Astrocyte of the spinal cord (primary cell): ENCODE measurements at places on chromosomes 5 and 9.

- no peak for DNase-seq
Measured at GRCh38 chr5:151405334-151406160, 41.9 kb upstream of the SLC36A1 start.

DNA sequence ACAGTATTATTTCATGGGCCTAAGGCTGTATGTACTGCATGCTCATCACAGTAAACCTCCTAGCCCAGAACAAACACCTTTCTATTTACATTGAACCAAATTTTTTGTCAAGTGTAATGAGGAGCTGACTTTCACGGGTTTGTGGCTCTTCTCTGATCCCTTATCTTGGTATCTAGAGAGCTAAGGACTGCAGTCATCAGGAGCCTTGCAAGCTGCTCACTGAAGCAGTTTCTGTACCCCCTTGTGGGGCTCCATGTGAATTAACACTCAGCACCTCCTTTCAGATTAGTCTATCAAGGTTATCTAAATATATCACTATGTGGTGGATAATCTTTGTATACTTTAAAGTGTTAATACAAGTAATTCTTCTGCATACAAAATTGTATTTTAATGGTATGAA is 108.2 kb downstream of the AUH start:
- DNase-seq: no peak

DNA sequence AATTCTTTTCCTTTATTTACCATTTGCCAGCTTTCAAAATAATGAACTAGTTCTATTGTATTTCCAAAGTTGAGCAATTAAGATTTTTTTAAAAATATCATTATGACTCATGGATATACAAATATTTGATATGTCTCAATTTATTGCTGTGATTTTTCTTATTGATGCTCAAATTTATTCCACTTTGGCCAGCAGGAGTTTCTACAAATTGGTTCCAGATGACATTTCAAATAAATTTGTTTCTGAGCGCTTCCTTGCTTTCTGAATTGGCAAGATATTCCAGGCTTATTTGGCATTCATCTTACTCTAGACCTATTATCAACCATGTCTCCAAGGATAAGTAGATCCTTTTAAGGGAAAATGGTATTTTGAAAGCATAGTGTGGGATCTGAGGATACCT is 58.5 kb upstream of the TJP2 start:
- DNase-seq: no peak

- no peak for DNase-seq
Measured at GRCh38 chr5:138033386-138033808, 518 bp upstream of the FAM13B start.

DNA sequence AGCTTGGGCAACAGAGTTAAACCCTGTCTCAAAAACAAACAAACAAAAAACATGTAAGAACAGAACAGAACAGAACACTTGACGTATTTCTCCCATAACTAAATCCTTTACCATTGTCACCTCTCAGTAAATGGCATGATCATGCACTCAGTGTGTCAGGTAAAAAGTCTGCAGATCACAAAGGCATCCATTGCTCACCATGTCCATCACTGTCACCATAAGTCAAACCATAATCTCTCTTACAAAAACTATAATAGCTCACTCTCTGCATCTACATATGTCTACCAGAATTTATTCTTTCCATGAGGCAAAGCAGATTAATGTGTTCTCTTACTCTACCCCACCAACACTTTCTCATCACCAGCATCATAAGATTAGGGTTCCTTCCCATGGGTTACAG is 387.5 kb downstream of the CDH12 start:
- DNase-seq: no peak

GRCh38 chr5:96247097-96247701 is 185.8 kb downstream of the PCSK1 start:
- DNase-seq: peak; percentile 51

DNA sequence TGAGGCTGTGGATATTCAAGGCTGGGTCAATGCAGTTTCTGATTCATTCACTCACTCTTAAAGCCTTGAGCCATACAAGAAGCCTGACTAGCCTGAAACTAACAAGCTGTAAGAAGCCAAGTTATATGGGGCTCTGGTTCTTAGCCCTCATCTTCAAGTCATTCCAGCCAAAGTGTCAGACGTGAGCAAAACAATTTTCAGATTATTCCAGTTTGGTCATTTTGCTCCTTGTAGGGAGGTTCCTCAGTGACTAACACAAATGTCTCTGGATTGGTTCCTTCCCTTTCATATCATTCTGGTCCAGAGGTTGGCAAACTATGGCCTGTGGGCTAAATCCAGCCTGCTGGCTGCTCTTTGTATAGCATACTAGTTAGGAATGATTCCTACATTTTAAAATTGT is 12.5 kb upstream of the SHOC1 start:
- DNase-seq: no peak

- DNase-seq: no peak
Measured at GRCh38 chr5:91006713-91007112, 376.4 kb downstream of the ARRDC3 start.

- DNase-seq: no peak
Measured at GRCh38 chr9:97938081-97938644, at the start of gene HEMGN. Gene HEMGN, minus strand, starts transcription at chr9:97938172. Its CDS starts 36 bp downstream, at chr9:97938136.

- DNase-seq: no peak
Measured at GRCh38 chr5:145247745-145248040, 587.4 kb downstream of the PRELID2 start.

DNA sequence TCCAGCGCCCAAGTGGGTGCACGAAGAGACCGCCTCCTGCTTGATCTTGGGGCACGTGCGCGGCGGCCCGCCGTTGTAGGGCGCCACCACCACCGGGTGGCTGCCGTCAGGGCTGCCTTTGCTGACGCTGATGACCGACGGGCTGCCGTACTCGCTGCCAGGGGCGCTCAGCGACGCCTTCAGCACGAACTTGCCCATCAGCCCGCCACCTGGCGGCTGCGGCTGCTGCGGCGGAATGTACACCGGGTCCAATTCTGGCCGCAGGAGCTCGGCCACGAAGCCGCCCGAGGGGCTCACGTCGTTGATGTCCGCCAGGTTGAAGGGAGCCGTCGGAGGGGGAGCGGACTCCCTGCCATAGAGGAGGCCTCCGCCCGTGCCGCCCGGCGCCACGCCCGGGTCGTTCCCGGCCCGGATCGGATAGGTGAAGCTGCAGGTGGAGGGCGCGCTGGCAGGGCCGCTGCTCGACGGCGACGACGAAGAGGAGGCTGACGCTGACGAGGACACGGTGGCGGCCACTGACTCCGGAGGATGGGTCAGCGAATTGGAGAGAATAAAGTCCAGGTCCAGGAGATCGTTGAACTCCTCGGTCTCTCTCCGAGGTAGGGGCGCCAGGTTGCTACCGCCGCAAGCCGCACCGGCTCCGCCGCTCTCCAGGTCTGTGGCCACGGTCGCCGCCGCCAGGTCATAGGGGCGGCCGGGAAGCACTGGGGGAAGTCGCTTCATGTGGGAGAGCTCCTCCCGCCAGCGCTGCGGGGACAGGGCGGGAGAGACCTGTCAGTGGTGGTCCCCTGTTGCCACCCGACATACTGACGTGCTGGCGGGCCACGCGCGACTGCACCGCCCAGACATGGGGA is 1.8 kb downstream of the KLF4 start:
- peak; percentile 50 for DNase-seq

GRCh38 chr5:137344723-137345322 is 154.3 kb downstream of the SPOCK1 start:
- DNase-seq: peak; percentile 73

GRCh38 chr5:176679365-176680225 is 32.3 kb downstream of the TSPAN17 start:
- no peak for DNase-seq

DNA sequence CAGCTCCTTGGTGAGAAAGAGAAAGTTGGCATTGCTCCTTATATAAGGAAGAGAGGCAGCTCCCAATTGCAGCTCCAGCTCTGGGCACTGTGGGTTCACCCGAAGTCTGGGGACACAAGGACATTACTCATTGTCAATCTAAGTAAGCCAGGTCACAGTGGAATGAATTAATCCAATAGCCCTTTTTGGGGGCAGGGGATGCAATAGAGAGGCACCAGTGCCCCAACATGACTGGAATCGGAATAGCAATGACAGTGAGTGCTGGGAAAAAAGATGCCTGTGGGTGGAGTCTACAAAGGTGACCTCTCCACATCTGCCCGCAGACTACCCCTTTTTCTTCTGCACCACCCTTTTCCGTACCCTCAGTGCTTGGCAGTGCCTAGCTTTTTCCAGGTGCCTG is 11.1 kb upstream of the NEUROG1 start:
- no peak for DNase-seq

- DNase-seq: no peak
Measured at GRCh38 chr9:134730761-134731496, 89.3 kb downstream of the COL5A1 start.

DNA sequence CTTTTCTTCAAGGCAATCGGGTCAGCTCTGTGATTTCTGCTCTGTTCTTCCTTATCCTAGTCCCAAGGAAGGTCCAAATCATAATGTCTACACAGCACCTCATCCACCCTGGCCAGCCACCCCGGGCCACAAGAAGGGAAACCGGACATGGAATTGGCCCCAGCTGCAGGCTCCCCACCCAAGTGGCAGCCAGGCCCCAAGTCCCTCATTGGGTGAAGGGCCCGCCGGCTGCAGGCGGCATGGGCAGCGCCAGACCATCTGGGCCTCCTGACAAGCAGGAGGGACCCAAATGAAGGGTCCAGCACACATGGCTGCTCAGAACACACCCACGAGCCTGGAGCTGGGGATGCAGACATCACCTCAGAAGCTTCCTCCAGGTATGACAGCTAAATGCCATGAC is 33.7 kb downstream of the BICD2 start:
- no peak for DNase-seq

GRCh38 chr5:67297376-67297775 is 100.8 kb upstream of the CD180 start:
- DNase-seq: no peak

DNA sequence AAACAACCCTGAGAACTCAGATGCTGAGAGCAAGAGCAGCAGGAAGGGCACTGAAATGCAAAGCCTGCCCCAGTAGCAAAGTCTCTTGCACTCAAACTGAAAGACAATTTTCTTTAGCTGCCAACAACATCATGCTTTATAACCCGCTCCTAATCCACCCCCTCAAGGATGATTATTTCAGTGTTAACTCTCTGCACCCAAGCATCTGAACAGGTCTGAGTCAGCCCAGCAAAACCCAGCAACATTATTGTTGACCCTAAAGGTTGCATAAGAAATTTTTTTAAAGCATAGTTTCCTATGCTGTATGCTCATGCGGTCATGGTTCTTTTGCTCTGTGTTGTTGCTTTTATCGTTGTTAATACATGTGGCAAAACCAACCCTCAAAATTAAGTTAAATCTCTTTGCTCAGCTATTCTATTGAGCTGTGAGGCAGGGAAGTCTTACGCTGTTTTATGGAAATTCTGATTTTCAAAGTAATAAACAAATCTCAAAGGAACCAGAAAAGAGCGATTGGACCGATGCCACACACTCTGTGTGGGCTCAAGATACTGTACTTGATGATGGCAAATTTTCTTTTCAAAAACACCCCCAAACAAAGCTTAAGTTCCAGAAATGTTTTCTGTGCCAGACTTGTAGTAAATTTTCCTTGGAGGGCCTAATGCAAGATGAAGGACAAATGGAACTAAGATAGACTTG is 440.6 kb upstream of the MPDZ start:
- DNase-seq: peak; percentile 83

DNA sequence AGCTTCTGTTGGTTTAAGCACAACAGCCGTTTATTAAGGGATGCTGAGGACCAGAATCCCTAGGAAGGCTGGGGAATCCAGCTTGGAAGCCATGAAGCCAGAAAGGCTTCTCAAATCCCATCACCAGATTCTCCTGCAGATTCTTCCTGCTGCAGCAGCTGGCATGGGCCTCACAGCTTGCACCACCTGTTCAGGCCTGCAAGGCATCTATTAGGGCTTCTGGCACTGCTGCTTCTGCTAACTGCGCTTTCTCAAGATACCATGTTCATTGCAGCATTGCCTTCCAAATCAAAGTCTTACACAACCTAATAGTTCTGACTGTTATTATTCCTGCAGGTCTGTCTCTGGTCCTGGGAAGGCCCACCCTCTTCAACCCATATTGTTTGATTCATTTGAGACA is 51.2 kb upstream of the ZNF366 start:
- no peak for DNase-seq
